ENCODE measurements at places on chromosomes 2 and 18.
A peak's percentile ranks its signal among the peaks of the same experiment; 100 is the strongest.

GRCh38 chr18:21134895-21135294, 23.3 kb upstream of the ROCK1 start:
- no peak for DNase-seq

- DNase-seq = no peak
Observed at GRCh38 chr2:145303536-145303935, 783.6 kb upstream of the ZEB2 start.

GRCh38 chr2:43133708-43134570, 92.5 kb downstream of the ZFP36L2 start:
- DNase-seq = peak; percentile 50

DNA sequence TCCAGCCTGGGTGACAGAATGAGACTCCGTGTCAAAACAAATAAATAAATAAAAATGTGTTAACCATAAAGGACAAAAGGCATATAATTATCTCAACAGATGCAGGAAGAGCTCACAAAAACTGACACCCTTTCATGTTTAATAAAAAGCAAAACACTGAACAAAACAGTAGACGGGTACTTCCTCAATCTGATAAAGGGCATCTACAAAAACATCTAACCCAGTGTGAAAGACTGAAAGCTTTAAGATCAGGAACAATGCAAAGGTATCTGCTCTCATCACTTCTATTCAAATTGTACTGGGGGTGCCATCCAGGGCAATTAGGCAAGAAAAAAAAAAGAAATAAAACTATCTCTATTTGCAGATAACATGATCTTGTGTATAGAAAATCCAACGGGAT, 11.7 kb upstream of the NCL start:
- no peak for DNase-seq

GRCh38 chr2:104572834-104573233, 281.1 kb upstream of the POU3F3 start:
- no peak for DNase-seq

DNA sequence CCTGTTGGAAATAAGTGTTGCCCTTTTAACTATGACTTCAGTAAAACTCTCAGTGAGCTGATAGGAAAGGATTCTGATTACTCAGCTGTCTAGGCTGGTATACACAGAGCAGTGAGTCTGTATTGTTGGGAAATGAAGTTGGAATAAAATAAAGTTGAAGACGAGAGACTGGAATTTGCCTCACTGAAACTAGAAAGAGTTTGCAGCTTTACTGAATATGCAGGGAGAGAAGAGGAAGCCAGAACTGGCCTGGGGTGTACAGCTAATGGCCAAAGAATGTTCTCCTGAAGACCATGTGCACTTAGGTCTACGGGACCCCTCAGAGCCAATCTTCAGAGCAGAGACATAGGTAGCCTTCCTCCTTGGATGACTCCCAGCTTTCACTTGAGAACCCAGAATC, 26.5 kb downstream of the EIF4E2 start:
- no peak for DNase-seq

DNA sequence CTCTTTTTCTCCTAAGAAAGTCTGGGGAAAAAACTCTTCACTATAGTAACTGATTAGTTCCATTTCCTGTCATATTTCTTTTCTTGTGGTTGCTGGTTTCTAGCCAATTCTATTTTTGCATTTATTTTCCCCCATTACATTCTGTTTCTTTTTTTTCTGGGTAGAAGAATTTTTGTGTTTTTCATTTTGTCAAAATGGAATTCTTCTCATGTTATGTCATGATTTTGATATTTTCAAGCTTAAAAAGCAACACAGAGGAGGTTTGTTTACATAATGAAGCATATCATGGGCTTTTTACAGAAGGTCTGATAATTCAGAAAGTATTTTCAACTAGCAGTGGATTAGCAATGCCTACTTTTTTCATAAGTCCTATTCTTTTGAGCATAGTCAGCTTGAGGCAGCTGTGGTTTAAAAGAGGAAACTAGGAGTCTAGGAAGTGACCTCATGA, 102.0 kb downstream of the MAP2 start:
- DNase-seq = no peak

- no peak for DNase-seq
Observed at GRCh38 chr2:234846599-234847363, 105.0 kb upstream of the SH3BP4 start.

DNA sequence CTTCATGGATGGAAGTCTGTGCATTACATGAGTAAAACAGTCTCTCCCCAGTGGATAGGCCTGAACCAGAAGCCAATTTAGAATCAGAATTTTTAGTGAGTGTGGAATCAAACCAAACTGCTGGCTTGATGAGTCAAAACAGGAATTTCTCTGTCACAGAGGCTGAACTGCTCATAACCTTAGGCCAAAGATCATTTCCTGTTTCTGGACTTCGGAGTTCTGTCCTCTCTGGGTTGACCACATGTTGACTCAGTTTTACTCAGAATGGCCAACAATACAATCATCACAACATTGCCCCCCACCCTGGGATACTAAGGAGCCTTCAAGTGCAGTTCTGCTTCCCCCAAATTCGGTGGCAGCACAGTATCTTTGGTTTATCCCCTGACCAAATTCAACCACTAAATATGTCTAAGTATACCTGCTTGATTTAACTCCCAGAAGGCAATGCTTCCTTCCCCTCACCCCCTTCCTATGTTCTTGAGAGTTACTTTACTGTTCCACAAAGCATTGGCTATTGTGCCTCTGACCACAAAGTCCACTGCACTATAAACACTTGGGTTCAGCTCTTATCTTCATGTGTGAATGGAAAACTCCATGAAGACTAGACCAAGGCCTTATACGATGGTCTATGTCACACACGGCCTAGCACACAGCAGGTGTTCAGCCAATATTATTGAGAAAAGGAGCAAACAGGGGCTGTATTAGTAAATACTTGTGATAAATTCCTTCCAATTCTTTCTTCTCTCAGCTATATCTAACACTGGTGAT, 67.8 kb downstream of the NXPH2 start:
- no peak for DNase-seq

DNA sequence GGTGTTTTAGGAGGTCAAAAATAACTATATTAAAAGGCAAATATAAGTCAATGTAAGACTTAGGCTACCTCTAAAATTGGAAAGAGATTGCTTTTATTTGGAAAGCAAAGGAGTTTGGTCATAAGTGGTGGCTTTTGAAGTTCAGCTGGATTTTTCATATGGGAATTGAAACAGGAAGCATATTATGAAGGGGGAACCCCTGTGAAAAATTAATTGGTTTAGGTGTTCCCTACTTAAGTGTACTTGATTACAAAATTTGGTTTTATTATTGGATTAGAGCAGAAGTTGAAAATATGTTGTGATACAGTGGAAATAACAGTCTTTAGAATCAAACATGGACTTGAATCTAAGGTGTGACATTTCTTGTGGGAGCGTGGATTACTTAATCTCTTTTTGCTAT, 121.4 kb upstream of the TTC27 start:
- no peak for DNase-seq

DNA sequence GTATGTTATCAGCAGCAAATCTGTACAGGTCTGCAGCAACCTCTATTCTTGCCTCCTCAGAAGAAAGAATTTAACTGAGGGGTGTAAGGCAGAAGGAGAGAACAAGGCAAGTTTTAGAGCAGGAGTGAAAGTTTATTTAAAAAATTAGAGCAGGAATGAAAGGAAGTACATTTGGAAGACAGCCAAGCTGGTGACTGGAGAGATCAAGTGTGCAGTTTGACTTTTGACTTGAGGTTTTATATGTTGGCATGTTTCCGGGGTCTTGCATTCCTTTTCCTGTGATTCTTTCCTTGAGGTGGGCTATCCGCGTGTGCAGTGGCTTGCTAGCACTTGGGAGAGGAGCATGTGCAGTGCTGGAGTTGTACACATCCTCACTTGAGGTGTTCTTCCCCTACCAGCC, 16.5 kb upstream of the CERS6 start:
- no peak for DNase-seq

DNA sequence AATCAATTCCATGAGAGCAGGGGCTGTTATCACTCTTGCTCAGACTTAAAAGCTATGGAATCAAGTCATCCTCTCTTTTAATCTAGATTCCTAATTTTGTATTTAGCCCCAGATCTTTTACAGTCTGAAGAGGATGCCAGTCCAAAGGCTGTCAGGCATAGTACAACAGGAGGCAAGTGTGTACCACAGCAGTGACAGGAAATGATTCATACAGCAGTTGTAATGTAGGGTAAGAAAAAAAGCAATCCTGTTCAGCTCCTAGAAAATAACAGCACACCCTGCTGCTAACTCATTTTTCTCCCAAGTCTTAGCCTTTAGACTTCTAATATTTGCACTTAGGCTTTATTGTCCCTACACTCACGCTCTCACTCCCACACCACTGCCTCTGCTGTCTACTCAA, 127.8 kb upstream of the SYT4 start:
- DNase-seq = no peak

- no peak for DNase-seq
Observed at GRCh38 chr18:48808476-48808875, 142.3 kb downstream of the SMAD7 start.

DNA sequence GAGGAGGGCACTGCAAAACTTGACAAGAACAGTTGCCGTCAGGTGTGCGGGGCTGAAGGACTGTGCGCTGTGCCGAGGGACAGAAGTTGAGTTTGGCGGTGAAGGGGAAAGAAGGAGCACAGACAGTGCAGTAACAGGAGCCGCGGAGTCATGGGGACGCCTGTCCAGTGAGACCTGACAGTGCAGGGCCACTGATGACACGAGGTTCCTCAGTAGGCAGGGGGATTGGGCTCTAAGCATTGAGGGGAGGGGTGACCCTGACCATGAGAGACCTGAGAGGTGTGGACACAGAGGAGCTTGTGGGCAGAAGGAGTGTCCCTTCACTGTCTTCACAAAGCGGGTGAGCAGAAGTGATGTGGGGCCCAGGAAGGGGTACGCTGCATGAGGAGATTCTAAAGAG, 104.8 kb downstream of the MTCL1 start:
- no peak for DNase-seq

- no peak for DNase-seq
Observed at GRCh38 chr2:210429403-210430137, 47.0 kb downstream of the LANCL1 start.

DNA sequence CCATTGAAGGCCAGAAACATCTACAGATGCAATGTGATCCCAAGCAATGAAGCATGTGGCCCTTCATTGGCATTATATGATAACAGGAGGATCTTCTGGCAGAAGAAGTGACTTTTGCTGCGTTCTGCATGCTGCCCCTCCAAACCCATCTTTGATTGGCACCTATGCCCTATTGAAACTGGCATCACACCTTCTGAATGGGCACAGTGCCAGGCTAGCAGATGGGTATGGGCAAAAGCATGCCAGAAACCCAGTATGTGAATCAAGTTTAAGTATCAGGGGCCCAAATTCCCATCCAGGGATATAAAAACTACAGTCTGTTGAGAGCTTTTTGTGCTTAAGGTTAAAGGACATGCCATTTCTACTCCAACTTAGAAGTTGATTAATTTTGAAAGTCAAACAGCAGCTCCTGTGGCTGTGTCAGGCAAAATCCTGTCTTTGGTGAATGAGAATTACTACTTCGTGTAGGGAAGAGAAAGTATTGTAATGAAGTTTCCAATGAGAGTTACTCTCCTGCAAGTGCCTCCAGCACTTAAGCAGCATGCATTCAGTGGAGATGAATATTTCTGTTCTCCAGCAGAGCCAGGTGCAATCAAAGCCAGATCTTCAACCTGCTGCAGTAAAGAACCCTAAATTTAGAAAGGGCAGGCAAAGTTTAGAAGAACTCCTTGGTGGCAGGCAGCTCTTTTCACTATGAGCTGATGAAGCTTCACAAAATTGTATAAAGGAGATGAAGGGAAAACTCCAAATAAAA, 8.6 kb downstream of the VRK2 start:
- no peak for DNase-seq

DNA sequence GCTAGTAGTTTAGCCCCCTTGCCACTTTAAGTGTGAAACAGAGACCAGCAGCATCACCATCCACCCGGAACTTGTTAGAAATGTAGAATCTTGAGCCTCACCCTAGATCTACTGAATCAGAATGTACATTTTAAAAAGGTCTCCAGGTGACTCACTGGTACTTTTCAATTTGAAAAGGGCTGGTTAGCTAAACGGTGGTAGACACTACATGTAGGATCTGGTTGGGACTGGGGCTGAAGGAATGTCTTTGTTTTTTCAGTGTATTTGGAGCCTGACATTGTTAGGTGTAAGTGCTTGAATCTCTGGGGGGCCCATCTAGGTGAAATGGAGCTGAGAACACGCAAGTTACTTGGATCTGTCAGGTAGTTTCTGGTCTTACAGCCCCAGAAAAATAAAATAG, 44.0 kb upstream of the XPO1 start:
- DNase-seq = no peak

DNA sequence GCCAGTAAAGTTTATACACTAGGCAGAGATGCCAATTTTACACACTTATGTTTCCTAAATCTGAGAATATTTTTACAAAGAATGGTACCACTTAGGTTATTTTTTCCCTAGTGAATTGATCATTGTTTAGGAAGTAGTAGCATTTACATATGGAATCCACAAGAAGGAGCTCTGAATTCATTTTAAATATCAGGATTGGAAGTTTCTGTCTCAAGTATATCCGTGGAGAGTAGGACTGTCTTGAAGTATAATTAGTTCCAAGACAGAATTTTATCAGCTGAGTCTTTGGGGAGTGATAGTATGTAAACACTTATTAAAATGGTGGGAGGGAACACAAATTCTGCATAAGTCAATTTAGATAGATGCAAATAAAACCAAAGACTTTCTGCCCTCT, 82.3 kb upstream of the FAM98A start:
- no peak for DNase-seq

DNA sequence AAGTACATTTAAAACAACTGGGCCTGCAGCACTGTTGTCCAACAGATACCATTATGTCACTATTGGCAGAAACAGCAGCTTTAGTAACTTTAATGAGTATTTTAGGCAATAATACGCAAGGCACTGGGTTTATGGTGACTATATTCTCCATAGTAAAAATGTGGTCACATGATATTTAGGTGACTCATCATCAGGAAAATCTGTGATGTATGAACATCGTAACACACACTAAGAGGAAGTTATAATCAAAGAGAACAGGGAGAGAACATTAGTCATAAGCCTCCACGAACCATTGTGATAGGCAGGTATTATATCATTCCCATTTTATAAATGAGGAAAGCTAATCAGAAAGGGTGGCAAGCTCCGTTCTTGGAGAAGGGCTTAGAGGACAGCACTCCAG, 36.9 kb downstream of the RAPH1 start:
- no peak for DNase-seq

DNA sequence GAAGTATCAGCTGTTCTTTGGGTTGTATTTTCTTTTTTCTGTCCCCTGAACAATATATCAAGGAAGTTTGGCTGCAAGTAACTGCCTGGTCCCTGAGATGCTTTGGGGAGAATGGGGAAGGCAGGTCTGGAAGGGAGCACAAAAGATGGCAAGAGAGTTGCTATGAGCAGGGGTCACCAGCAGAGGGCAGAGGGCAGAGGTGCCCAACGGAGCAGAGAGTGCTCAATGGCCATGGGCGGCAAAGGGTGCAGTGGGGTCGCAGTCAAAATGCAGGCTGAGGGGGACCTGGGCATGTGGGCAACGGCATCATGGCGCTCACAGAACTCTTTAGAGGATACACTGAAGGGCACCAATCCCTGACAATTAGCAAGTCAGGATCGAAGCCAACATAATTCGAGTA, 107.7 kb upstream of the ATP8B1 start:
- DNase-seq = no peak

- DNase-seq = no peak
Observed at GRCh38 chr2:134792186-134792585, 46.2 kb upstream of the ACMSD start.

GRCh38 chr2:69642709-69643601, 584 bp downstream of the AAK1 start:
- DNase-seq = peak; percentile 55

GRCh38 chr2:100852999-100853908, 33.3 kb downstream of the NPAS2 start:
- no peak for DNase-seq
